Fibroblast of villous mesenchyme (primary cell): ENCODE measurements at places on chromosomes 4 and X. TPM values are rescaled to one million over a fixed set of nuclear protein-coding genes. Genes with fewer than 3 reads are reported as not detected.

RHOH gene
- total RNA-seq, result under 0.01 TPM in 1 of 2 replicates, not detected in the other

FAM53A gene
- total RNA-seq, result 0.86 and 2.3 TPM in 2 replicates

DNA sequence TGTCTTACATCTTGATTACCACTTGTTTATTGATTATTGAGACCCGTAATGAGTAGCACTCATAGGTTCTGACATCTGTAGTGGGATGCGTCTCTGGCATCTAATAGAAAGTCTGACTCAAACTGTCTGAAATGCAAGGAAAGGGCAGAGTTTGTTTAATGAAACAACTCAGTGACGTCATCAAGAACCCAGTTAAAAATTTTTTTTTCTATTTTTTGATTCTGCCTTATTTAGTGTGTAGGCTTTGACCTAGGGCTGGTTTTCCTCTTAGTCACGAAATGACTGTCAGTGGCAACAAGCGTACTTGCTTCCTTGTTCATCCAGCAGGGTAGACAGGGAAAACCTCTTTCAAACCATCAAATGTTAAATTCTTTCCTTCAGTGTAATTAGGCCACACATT, 3.1 kb upstream of the CDKL5 start:
- DNase-seq, result peak; percentile 65

DNA sequence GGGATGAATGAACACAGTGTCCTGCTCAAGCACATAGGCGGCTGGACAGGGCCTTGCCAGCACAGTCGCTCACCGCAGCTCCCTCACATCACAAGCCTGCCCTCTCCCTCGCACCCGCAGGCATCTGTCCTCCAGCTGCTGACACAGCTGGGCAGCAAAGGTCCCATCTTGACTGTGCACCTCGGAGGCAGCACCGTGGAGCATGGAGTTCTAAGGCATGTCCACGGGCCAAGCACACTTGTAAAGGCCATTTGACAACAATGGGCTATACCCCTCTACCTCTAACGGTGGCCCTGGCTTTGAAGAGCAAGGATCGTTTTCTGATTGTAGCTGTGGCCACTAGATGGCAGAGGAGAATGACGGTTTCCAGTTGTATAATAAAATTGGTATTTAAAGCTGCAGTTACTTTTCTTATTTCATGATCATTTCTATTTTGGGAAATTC, 53.8 kb downstream of the APLN start:
- peak; percentile 27 for DNase-seq

GRCh38 chr4:124386648-124387047, 325.9 kb downstream of the ANKRD50 start:
- DNase-seq, result no peak

KIT gene
- 2.2 and 5.5 TPM in 2 replicates for total RNA-seq

DNA sequence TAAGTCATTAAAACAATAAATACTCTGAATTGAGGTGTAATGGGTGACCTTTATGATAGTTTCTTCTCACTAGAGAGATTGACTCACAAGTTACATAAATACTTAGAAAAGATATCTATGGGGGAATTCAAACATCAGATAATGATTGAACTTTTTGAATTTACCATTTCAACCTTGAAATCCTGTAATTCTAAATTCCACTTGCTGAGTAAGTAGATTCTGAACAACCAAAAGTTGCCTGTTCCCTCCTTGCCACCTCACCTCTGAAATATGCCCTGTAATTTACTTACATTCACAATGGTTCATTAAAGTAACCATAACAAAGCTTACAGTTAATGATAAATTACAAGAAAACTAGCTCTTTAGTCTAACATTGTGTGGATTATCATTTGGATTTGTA, 43.3 kb upstream of the SLC39A8 start:
- DNase-seq, result no peak

- DNase-seq, result no peak
Observed at GRCh38 chrX:17792826-17793225, 55.5 kb downstream of the SCML1 start.

HSD17B13 gene
- under 0.01 TPM in 1 of 2 replicates, not detected in the other for total RNA-seq

KLKB1 gene
- total RNA-seq, result not detected in 2 replicates

ENPP6 gene
- not detected in 2 replicates for total RNA-seq

DNA sequence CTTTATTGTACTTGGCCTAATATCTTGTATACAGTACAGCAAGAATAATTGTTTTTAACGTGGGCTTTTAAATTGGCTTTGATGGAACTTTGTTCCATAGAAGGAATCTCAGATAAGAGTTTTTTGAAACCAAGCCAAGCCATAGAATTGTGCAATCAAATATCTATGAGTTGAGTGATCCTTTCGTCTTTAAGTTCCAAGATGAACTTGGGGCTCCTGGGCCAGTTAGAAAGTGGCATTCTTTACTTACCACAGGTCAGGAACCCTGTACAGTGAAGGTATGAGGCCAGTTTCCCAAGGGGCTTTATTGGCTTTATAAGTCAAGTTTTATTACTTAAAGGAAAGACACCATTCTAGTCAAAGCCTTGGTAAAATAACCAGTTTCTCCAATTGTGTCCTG, 2104.2 kb downstream of the PCDH7 start:
- no peak for DNase-seq

DNA sequence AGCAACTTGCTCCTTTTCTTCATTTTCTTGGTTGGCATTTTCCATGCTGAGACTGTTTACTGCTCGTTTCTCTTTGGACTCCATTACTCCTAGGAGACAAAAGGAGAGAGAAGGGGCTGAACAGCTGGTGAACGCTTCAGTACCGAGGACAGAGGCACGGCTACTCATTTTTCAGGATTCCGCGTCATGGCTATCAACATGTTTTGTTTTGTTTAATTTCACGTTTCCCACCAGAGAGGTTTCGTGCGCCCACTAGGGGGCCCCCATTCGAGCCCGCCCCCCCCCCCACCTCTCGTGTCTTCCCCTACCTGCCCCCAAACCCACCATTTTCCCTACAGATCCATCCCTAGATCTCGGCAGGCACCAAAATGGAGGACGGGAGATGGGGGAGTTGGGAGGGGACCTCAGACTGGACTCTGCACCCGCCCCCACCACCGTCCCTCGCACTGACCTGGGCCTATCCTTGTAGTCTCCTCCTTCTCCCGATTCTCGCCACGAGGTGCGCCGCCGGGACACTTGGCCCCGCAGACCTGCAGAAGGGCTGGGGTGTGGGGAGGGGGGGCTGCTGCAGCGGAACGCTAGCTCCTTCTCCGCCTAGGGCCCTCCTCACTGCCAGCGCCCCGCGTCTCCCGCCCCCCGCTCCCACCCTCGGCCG, 653 bp downstream of the BEX1 start:
- peak; percentile 9 for DNase-seq

- DNase-seq, result no peak
Observed at GRCh38 chr4:751676-752075, 46.0 kb downstream of the PCGF3 start.

DNA sequence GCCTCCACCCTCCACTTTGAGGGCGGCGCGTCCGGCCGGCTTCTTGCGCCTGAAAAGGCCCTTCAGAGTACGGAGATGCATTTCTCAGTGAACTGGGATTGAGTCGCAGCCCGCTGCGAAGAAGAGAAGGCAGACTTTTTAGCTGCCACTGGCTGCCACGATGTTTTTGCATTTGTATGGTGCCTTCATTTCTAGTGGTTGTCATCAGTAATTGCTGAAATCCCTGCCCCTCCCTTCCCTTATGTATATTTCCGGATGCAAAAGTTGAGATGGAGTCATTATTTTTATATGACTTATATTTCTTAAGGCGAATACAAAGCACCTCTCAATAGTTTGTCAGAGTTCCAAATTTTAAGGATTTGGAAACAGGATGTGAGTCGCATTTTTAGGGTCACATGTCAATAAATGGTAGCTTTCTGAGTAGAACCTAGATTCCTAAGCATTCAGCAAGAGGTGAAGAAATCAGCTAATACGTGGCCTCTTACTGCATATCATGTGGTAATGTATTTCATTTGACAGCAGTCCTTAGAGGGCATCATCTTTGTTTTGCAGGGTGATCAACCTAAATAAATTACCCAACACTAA, 658 bp downstream of the ATP6AP2 start:
- peak; percentile 48 for DNase-seq

NEUROG2 gene
- total RNA-seq, result not detected in 2 replicates

IL13RA2 gene
- 2.2 and 2.3 TPM in 2 replicates for total RNA-seq

DNA sequence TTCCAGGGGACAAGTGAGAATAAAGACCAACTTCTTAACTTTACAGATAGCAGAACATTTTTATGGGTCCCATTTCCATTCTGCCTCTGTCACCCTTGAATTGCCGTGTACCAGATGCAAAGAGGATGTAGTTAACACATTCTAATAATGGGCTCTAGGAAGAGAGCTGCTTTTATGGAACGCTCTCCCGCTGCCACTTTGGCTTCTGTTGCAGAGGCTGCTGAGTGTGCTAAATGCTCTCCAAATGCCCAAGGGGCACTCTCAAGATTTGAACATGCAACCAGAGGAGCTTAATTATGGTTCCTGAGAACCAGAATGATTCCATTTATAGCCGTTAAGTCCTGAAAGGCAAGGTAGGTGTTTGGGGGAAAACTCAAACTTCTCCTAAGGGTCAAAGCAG, 28.1 kb upstream of the GPC3 start:
- no peak for DNase-seq
